ENCODE measurements at places on chromosomes 5 and 9. TPM values are rescaled to one million over a fixed set of nuclear protein-coding genes. Genes with fewer than 3 reads are reported as not detected.

Gene INPP5E
- 26.6 TPM for total RNA-seq

Gene ATP10B
- total RNA-seq: not detected

Gene ZNF454
- total RNA-seq: not detected

Gene SPINK4
- not detected for total RNA-seq

DNA sequence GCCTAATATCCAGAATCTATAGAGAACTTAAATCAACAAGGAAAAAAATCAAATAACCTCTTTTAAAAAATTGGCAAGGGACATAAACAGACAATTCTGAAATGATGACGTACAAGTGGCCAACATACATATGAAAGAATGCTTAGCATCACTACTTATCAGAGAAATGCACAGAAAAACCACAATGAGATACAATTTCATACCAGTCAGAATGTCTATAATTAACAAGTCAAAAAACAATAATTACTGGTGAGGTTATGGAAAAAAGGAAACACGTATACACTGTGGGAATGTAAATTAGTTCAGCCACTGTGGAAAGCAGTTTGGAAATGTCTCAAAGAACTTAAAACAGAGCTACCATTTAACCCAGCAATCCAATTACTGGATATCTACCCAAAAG is 1192.0 kb downstream of the CDH12 start:
- DNase-seq: no peak
- H3K27me3 ChIP-seq: no peaks in the 10 kb centered on the region
- H3K4me1 ChIP-seq: no peaks in the 10 kb centered on the region
- H3K36me3 ChIP-seq: no peaks in the 10 kb centered on the region
- no peak overlapping the region for H3K27ac ChIP-seq

GRCh38 chr5:39717176-39717897 is 292.6 kb upstream of the DAB2 start:
- no peak overlapping the region for H3K4me3 ChIP-seq
- no peak overlapping the region for H3K27ac ChIP-seq
- no peak for DNase-seq
- H3K36me3 ChIP-seq: no peaks in the 10 kb centered on the region
- H3K4me1 ChIP-seq: no peaks in the 10 kb centered on the region

GRCh38 chr5:103476811-103477210 is 85.8 kb downstream of the NUDT12 start:
- peaks cover 2% of the 10 kb centered on the region for H3K27me3 ChIP-seq
- no peaks in the 10 kb centered on the region for H3K36me3 ChIP-seq
- H3K27ac ChIP-seq: no peak overlapping the region
- H3K4me1 ChIP-seq: no peaks in the 10 kb centered on the region
- no peak overlapping the region for H3K4me3 ChIP-seq

DNA sequence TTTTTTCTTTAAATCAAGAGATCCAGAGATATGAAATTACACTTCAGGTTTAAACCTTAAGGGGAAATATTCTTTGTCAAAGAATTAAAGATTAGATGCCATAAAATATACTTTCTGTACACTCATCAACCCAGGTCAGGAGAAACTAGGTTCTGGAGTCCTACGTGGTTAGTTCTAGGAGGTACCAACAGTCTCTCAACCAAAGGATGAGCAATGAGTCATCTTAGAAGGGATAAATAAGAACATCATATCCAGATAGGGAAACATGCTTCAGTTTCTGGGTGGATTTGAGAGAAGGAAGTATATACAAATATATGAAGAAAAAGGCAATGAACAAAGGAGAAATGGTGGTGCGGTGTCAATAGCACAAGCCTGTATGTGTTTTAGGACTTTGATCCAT is 98.2 kb downstream of the CSNK1G3 start:
- H3K36me3 ChIP-seq: peaks cover 50% of the 10 kb centered on the region
- H3K4me1 ChIP-seq: peaks cover 7% of the 10 kb centered on the region
- H3K27me3 ChIP-seq: no peaks in the 10 kb centered on the region
- H3K27ac ChIP-seq: peak overlapping the region; percentile 72

DNA sequence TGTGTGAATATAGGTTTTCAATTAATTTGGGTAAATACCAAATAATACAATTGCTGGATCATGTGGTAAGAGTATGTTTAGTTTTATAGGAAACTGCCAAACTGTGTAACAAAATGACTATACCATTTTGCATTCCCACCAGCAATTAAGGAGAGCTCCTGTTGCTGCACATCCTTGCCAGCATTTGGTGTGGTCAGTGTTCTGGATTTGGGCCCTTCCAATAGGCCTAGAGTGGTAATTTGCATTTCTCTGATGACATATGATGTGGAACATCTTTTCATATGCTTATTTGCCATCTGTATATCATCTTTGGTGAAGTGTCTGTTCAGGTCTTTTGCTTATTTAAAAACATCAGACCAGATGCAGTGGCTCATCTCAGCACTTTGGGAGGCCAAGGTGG is 11.6 kb upstream of the RFK start:
- no peaks in the 10 kb centered on the region for H3K36me3 ChIP-seq
- H3K27ac ChIP-seq: no peak overlapping the region
- H3K4me1 ChIP-seq: peaks cover 23% of the 10 kb centered on the region
- no peaks in the 10 kb centered on the region for H3K27me3 ChIP-seq

- no peaks in the 10 kb centered on the region for H3K27me3 ChIP-seq
- H3K4me3 ChIP-seq: no peak overlapping the region
- H3K4me1 ChIP-seq: no peaks in the 10 kb centered on the region
- no peak overlapping the region for H3K27ac ChIP-seq
- H3K36me3 ChIP-seq: no peaks in the 10 kb centered on the region
These were observed 136.7 kb upstream of the HAPLN1 start for GRCh38 chr5:83857341-83857740.

DNA sequence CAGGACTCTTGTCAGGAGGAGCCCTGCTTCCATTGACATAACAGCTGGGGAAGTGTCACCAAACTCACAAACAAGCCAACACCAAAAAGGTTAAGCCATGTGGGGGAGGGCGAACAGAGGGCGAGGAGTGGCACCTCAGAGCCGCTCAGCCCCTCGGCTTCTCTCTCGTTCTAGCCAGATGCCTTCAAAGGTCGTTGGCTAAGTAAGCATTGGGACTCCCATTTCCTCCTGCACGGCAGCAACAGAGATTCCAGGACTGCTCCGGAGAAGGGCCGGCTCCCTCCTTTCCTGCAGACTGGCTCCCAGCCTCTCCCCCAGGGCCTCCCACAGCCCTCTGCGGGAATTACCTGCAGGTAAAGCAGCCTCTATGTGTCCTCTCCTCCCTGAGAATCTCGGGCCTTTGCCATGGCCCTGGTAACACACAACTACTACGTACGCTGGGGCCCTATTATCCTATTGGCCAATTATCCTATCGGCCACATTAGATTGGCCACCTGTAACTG is 52.1 kb upstream of the RNU6ATAC start:
- H3K4me1 ChIP-seq: peaks cover 6% of the 10 kb centered on the region
- no peaks in the 10 kb centered on the region for H3K36me3 ChIP-seq
- DNase-seq: no peak
- no peak overlapping the region for H3K27ac ChIP-seq
- peaks cover 2% of the 10 kb centered on the region for H3K27me3 ChIP-seq
- no peak overlapping the region for H3K4me3 ChIP-seq

- peak overlapping the region; percentile 80 for H3K27ac ChIP-seq
- no peak for DNase-seq
- H3K27me3 ChIP-seq: no peaks in the 10 kb centered on the region
- H3K36me3 ChIP-seq: peaks cover 24% of the 10 kb centered on the region
- peaks cover 90% of the 10 kb centered on the region for H3K4me1 ChIP-seq
These were observed 10.6 kb downstream of the CDC42SE2 start for GRCh38 chr5:131274326-131275063.

- H3K27ac ChIP-seq: no peak overlapping the region
- H3K36me3 ChIP-seq: peaks cover 6% of the 10 kb centered on the region
- H3K27me3 ChIP-seq: peaks cover 7% of the 10 kb centered on the region
- H3K4me3 ChIP-seq: no peak overlapping the region
- no peak for DNase-seq
These were observed 11.5 kb downstream of the CCDC152 start for GRCh38 chr5:42768106-42768504.

- no peaks in the 10 kb centered on the region for H3K4me1 ChIP-seq
- H3K36me3 ChIP-seq: no peaks in the 10 kb centered on the region
- H3K27me3 ChIP-seq: no peaks in the 10 kb centered on the region
- H3K4me3 ChIP-seq: no peak overlapping the region
- no peak for DNase-seq
- H3K27ac ChIP-seq: no peak overlapping the region
These were observed 228.0 kb downstream of the TLE4 start for GRCh38 chr9:79799691-79800335.

- H3K27me3 ChIP-seq: no peaks in the 10 kb centered on the region
- no peaks in the 10 kb centered on the region for H3K36me3 ChIP-seq
- H3K27ac ChIP-seq: no peak overlapping the region
- DNase-seq: no peak
- no peak overlapping the region for H3K4me3 ChIP-seq
These were observed 533.4 kb downstream of the PDE4D start for GRCh38 chr5:59360130-59360555.

DNA sequence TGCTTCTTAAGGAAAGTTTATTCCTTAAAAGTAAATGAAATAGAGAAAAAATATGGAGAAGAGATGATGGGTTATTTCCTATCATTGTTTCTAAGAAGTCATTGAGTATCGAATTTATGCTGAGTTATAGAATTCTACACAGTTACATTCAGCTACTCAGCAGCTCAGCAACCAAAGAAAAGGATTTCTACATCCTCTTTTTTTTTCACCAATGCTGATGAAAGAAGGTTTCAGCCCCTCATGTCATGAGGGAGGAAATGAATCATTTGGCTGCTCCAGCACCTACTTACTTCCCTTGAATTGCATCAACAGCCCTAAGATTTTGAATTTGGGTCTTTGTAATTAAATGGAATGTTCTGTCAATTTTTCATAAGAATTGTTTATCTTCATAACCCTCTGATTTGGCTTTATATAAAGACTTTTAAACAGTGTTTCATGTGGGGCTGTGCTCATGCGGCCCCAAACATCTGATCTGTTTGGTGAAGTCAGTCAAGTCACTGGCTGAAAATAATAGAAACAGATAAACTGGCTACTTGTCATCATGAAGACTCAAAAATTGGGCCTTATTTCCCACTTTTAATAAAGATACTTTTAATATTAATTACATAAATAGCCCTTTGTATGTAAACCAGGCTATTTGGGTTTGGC is 18.5 kb upstream of the SNX2 start:
- peaks cover 28% of the 10 kb centered on the region for H3K4me1 ChIP-seq
- H3K27ac ChIP-seq: peak overlapping the region; percentile 72
- peak overlapping the region; percentile 1 for H3K4me3 ChIP-seq
- H3K36me3 ChIP-seq: no peaks in the 10 kb centered on the region
- H3K27me3 ChIP-seq: no peaks in the 10 kb centered on the region

DNA sequence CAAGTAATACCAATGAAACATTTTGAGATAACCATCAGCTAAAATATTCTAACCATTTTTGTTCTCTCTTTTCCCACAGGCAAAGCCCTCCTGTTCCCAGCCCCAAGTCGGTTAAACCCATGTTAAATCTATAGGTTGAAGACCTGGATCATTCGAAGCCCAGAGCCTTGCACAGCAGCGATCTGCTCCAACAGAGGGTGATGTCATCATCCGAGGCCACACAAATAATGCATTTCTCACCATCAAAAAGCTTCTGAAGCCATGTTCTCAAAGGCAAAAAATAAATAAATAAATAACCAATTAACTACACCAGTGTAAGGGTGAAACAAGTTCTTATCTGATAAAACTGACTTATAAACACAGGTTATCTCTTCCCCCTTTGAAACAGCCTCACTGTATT is 169.2 kb downstream of the ENTREP1 start:
- no peaks in the 10 kb centered on the region for H3K36me3 ChIP-seq
- H3K27ac ChIP-seq: no peak overlapping the region
- no peak overlapping the region for H3K4me3 ChIP-seq
- no peak for DNase-seq
- H3K4me1 ChIP-seq: no peaks in the 10 kb centered on the region
- H3K27me3 ChIP-seq: peaks cover 2% of the 10 kb centered on the region

DNA sequence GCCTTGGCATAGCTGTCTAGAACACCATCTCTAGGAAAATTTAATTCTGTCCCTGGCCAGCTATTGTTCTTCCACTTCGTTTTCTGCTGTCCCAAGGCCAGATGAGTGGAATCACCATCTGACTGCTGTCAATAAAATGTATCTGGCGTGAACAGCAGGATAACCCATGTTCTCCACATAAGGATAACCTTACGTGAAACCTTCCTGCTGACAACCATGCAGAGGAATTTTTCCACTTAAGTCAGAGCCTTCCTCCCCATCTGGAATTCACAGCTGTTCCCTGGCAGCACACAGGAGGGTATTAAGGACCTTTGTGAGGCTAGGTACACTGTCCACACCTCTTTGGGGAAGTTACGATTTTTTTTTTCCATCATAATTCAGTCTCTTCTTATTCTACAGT is 28.6 kb downstream of the RNF44 start:
- H3K4me1 ChIP-seq: no peaks in the 10 kb centered on the region
- no peak overlapping the region for H3K4me3 ChIP-seq
- no peak for DNase-seq

GRCh38 chr5:7650755-7651154 is 200.2 kb downstream of the CFAP90 start:
- no peaks in the 10 kb centered on the region for H3K27me3 ChIP-seq
- no peak overlapping the region for H3K4me3 ChIP-seq
- H3K27ac ChIP-seq: no peak overlapping the region
- DNase-seq: no peak

- H3K27ac ChIP-seq: no peak overlapping the region
- no peak overlapping the region for H3K4me3 ChIP-seq
- no peaks in the 10 kb centered on the region for H3K36me3 ChIP-seq
- DNase-seq: no peak
These were observed 44.6 kb downstream of the NSG2 start for GRCh38 chr5:174090129-174090528.

DNA sequence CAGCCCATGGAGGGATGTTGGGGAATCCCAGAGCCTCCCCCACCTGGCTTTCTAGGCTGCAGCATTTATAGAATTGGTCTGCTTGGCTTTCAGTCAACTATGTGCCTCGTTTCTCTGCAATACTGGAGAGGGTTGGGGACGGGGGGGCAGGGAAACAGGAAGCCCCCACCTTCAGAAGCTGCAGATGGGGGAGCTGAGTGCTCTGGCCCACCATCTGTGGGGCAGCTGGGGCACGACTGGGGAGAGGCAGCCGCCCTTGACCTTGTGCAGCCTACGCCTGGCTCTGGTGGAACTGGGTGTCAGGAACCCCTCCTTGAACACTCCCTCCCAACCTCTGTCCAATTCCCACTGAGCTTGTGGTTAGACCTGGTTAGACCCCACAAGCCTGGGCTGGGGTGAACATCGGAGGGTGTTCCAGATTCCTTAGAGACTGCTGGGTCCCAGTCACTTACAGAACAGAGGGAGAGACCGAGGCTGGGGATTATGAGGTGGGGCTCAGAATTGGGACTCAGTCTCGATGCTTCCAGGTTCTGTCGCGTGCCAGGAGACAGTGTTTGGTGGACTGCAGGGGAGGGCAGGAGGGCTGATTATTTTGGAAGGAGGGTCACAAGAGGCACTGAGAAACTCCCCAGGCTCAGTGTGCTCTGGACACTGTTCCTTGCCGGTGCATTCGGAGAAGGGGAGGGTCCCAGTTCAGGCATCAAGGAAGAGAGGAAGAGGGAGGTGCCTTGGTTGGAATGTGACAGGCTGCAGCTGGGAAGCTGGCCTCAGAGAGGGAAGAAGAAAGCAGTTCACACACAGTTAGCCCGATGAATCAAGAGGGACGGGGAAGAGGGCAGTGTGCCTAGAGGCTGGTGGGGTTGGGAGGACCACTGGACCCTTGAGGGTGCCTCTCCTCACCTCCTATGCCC is 25.6 kb downstream of the COL27A1 start:
- no peak for DNase-seq
- no peaks in the 10 kb centered on the region for H3K4me1 ChIP-seq
- H3K27ac ChIP-seq: no peak overlapping the region
- H3K4me3 ChIP-seq: no peak overlapping the region
- peaks cover 5% of the 10 kb centered on the region for H3K27me3 ChIP-seq
